ENCODE measurements at places on chromosomes 2 and 18.

DNA sequence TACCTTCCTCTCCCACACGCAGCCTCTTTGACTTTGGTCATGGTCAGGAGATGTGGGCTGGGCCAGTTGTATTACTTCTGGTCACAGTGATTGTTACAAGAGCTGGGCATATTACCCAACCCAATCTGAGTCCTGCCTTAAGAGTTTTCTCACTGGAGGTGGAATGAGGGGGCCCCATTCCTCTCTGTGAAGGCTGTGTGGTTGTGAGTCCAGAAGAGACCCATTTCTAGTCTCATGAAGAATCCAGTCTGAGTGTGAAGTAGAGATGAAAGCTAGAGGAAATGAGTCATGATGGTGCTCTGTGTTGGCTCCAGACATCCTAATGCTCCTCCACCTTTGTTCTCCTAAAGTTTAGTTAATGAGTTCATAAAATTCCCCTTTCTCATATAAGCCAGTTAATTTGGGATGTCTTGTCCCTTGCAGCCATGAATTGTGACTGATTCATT, 50.8 kb upstream of the RASGRP3 start:
- no peak for DNase-seq

DNA sequence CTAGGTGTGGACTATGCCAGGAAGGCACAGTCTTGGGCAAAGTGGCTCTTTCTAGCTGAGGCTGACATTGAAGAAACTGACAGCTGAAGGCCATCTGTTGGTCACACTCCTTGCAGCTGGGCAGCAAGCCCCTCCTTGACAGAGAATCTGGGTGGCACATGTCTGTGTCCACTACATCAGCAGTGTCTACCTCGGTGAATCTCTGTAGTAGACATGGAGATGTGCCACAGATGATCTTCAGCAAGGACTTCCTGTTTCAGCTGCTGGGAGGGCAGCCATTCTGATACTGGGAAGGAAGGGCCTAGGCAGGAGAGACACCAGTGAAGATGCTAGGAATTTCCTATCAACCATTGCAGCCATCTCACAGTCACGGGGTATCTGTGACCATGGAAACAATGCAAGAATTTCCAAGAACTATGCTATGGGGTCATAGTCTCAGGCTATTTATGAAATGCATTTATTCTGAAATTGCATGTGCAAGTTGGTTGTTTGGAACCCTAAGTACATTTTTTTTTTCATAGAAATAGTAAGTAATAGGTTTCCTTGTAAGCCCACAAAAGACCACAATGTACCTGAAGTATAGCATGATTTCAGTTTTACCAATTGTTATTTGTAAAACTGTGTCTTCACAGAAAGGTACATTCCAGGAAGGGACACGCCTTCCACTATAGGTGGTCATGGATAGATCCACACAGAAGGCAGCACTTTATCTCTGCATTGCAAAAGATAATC, 63.8 kb upstream of the DARS1 start:
- no peak for DNase-seq

DNA sequence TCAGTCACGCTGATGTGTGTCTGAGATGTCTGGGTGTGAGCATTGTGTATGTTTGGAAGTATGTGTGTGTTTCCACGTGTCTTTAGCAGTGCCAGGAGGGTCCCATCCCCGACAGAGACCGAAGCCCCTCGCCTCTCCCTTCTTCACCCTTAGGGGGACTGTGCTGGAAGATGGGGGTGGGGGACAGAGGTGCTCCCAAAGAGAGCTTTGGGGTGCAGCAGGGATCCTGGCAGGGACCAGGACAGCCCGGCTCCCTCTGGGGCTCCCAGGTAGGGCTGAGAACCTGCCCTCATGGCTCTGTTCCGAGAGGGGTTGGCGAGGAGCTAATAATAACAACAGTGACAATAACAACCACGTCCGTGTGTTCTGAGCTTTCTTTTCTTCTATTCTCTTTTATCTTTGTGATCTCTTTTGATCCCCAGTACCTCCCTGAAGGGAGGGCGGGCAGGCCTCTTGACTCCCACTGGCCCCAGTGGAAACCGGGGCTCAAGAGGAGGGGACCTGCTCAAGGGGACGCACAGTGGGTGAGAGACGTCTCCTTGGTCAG, 57.6 kb downstream of the SMAD7 start:
- DNase-seq: no peak

DNA sequence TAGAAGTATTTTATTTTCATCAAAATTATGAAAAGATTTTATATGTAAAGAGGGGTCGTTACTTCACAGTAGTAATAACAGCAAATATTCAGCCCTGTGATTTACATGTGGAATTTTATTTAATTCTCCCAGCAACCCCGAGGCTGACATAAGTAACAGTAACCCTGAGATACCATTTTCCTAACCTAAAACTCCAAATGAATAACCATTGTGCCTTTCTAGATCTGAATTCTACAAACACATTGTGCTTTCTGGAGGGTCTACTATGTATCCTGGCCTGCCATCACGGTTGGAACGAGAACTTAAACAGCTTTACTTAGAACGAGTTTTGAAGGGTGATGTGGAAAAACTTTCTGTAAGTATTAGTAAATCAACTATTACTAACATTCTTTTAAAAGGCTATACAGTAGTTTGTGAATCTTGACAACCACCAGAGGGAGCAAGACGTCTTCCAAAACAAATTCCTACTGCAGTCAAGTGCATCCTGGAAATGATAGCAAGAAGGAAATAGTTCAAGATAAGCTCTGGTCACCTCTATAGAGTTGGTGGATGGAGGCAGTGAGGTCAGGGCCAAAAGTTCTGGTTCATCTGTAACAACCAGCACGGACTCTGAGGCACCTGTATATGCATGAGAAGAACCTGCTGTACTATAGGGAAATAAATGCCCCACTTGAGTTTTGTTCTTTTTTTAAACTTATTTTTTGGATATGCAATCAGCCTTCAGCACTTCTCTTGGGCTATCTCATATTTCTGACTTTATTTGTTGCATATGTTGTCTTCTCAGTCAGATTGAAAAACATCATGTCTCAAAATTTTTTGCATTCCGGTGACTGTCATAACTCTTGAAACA, 37.4 kb downstream of the ACTR2 start:
- no peak for DNase-seq
